ENCODE measurements at places on chromosomes 3 and 15. TPM values are rescaled to one million over a fixed set of nuclear protein-coding genes. Genes with fewer than 3 reads are reported as not detected.

RHCG gene
- 1.3 TPM for total RNA-seq

DNA sequence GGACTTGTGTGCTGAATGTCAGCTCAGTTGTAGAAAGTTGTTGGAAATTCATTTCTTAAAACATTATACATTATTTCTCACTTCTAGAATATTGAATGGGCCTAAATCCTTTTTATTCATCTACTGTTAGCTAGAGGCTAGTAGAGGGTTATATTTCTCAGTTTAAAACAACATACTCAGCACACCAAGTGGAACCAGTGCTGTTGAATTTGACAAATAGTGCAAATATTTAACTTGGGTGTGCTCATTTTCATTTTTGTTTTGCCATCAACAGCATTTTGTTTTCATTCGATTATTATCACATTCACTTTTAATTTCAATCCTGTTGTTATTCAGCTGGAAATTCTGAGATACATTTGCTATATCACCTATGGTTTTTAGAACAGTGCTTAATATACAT, 269.4 kb upstream of the PEX5L start:
- DNase-seq = no peak

DNA sequence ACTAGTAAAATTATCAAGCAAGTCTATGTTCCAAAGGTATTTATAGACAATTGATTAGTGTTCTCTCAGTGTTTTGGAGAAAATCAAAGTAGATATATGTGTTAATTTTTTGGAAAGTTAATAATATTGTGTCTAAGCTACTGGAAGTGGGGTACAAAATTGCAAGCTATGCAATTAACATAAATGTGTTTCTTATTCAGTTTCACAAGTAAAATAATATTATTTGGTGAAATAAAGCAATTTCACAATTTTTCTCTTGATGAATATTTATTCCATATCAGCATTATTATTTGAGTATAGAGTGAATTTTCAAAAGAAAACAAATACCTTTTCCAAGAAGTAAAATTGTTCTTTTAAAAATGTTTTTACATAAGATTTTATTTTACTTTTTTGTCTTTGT, 1047.7 kb downstream of the TBL1XR1 start:
- DNase-seq = no peak

DNA sequence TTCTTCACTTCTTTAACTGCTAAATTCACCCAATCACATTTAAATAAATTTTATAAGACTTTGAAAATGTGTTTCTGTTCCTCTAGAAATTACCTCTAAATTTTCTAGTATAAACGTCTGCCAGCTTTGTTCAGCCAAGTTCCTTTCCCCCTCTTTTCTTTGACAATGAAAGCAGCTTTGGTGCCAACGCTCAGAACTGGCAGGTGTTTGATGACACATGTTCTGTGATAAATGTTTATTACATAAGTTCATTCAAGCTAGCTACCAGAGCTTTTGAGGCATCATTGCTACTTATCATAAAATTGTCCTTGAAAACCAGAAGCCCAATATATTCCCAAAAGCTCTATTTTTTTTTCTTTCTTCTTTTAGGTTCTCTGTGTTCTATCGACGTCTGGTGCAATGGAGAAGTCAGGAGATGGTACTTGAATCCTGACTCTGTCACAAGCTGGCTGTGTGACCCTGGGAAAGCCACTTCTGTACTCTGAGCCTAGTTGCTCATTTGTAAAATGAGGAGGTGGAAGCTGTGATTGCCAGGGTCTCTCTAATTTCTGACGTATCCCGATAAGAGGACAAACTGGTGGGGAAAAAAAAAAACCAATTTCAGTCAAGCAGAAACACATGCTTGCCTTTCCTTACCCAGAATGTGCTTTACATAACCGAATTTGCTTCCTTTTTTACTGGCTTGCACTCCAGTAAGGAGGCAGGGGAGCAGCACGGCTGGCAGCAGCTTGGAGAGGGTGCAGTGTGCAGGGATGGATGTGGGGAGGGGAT, 187.1 kb upstream of the LPP start:
- DNase-seq = peak; percentile 63

DNA sequence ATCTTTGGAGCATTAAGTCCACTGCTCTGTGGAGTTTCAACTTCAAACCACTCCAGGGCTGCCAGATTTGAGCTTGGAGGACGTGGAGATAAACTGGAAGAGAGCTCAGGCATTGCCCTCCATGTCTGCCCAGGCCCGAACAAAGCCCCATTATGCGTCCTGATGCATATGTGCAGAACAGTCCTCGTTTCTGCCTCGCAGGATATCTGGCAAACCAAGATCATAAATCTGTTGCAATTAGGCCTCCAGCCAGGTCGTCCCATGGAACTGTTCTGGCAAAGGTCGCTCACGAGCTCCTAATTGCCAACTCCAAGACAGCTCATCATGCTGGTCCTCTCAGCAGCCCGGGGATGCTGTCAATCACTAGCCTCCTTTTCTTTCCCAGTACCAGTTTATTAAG, 91.2 kb downstream of the SEMA5B start:
- peak; percentile 73 for DNase-seq

- DNase-seq = no peak
Observed at GRCh38 chr3:85591451-85591850, 632.7 kb downstream of the CADM2 start.

- DNase-seq = no peak
Observed at GRCh38 chr3:63855333-63855940, 8.2 kb downstream of the THOC7 start.

DNA sequence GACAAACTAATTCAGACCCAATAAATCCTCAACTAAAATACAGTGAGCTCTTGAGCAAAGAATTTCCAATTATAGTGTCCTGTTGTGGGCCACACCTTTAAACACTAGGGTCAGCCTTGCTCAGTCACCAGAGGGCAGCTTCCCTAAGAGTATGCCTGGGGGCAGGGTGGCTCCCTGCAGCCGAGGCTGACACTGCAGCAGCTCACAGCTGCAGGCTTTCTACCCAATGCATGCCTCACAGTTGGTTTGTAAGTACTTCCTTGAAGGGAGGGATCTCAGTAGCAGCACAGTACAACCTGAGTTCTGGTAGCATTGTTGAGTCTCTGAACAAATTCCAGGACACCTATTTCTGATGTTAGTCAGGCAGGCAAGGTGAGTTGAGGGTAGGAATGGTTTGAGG, 335.6 kb downstream of the TUSC7 start:
- DNase-seq = no peak

GRCh38 chr3:869734-870133, 223.1 kb upstream of the CNTN6 start:
- no peak for DNase-seq

- DNase-seq = no peak
Observed at GRCh38 chr15:94749811-94750617, 518.7 kb downstream of the MCTP2 start.

DNA sequence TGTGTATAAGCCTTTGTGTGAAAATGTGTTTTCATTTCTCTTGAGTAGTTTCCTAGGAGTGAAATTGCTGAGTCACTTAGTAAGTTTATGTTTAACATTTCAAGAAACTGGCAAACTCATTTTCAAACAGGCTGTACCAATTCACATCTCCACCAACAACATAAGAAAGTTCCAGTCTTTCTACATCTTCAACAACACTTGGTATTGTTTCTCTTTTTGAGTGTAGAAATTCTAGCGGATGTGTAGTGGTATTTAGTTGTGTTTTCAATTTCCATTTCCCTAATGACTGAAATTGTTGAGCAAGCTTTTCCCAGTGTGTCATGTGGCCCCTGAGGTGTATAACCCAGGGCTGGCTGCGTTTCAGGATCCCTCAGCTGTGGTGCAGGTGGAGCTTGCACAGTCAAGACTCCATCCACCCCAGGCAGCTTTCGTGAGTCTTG, 258.5 kb downstream of the PDCD6IP start:
- DNase-seq = no peak

All from cerebellum (tissue), 4 donors.